ENCODE measurements at places on chromosomes 16 and 17.

DNA sequence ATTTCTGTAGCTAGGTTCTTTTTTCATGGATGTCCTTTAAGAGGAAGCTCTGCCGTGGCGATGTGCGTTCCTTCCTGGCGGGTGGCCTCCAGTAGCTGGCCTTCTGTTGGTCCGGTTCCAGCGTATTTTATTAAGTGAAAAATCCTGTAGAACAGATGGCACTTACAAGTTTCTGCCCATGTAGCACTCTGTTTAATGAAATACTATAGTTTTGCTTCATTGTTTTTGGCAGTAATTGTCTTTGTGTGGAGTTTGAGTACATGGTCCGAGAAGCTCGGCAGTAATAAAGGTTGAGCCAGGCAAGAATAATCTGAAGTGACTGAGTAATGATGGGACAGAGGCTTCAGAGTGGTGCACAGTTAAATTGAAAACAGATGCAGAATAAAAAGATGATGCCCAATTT lies 20.4 kb downstream of the USP10 start:
- peak; percentile 43 for DNase-seq

GRCh38 chr17:58398574-58399266 lies 18.6 kb downstream of the RNF43 start:
- DNase-seq, result no peak

DNA sequence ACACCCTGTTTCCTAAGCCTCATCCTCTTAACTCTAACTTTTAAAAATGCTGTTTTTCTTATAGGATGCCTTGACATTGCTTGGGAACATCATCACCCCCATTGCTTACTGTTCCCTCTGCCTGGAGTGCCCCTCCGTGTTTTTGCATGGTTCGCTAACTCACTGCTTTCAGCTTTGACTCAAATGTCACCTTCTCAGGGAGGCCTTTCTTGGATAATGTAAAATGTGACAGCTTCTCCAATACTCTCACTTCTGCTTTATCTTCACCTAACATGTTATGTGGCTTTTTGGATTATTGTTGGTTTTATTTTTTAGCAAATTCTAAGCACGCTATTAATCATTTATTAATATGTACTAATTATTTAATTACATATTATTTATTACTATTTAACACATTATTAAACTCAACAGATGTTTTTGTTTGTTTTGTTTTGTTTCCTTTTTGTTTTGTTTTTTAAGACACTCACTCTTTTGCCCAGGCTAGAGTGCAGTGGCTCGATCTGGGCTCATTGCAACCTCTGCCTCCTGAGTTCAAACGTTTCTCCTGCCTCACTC lies 3.8 kb downstream of the CRYM start:
- no peak for DNase-seq

- no peak for DNase-seq
Measured at GRCh38 chr16:19911747-19912454, 27.3 kb upstream of the GPRC5B start.

- DNase-seq, result no peak
Measured at GRCh38 chr17:73132085-73132492, 32.7 kb upstream of the SSTR2 start.

GRCh38 chr16:65213866-65214595 lies 92.2 kb upstream of the CDH11 start:
- DNase-seq, result no peak

DNA sequence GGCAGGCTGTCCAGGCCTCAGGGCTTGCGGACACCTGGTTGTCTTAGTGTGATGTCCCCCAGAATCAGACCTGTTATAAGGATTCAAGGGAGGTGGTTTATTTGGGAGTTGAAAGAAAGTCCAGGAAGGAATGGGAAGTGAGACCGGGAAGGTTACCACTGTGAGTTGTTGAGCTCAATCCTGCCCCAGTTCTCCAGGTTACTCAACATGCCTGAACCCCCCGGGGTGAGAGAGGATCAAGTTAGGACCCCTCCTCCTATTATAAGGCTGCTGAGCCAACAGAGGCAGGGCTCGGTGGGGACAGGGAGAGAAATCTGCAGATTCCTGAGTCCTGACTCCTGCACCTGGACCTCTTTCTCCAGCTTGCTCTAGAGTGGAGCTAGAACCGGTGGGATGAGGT lies 86.4 kb downstream of the MRM1 start:
- no peak for DNase-seq
